Midbrain (tissue), 1 donor: ENCODE measurements at places on chromosomes 11 and 22.

GRCh38 chr11:61830237-61831105, 2.4 kb downstream of the FADS2 start:
- DNase-seq: no peak

DNA sequence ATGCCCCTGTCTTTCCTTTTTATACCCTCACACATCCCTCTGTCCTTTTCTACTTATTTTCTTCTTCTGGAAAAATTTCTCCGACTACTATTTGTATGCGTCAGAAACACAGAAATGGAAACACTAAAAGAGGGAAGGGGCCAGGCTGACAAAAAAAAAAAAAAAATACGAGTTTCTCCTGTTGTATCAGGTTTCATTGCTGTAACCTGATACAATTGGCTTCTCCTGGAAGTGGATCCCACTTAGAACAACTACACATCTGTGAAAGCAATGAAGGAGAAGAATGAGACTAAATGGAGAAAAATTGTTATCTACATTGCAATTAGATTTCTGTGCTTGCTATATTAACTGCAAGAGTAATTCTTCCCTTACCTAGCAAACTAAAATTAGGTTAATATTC, 393.9 kb downstream of the GUCY1A2 start:
- no peak for DNase-seq

- DNase-seq: no peak
These were observed 3.3 kb upstream of the ANKRD13D start for GRCh38 chr11:67285541-67286498.

DNA sequence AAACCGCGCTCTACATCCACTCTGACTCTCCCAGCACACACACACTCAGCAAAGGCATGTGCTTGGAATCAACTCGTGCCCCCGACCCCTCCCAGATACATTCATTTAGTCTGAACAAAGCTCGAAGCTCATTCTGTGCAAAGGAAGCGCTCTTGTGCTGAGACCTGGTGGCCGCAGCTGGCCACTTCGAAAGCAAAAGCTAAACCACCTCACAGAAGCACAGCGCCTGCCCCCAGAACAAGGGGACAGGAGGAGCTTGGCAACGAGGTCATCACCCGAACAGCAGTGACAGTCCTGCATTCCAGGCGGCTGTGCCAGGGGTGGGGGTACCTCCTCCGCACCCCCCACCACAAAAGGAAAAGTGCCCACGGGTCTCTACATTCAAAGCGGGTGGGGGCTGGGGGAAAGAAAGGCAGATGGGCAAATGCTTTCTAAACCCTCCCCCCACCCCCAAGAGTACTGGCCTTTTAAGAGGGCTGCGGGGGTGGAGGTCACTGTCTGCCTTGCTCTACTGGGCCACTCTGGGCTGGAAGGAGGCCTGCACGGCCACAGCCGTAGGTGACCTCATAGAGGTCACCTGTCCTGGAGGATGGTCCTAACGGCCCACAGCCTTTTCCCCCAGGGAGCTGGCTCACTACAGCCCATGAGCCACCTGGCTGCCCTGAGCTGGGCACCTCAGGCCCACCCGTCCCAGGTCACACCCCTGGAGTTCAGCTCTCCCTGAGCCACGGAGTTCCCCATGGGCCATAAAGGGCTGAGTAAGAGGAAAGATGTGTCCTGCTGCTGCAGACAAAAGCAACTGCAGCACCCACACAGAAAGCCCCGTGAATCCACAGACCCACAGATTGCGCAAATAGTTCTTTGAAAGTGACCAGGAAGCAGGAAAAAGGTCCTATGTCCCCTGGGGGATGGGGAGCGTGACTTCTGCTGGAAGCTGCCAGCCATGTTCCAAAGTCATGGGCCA, 21.3 kb downstream of the CBX7 start:
- DNase-seq: no peak

GRCh38 chr11:65782816-65783228, 2.0 kb upstream of the AP5B1 start:
- no peak for DNase-seq

GRCh38 chr11:72078477-72078876, 1.9 kb downstream of the NUMA1 start:
- no peak for DNase-seq

GRCh38 chr11:1936781-1937615, 10.1 kb upstream of the MRPL23 start:
- DNase-seq: no peak

DNA sequence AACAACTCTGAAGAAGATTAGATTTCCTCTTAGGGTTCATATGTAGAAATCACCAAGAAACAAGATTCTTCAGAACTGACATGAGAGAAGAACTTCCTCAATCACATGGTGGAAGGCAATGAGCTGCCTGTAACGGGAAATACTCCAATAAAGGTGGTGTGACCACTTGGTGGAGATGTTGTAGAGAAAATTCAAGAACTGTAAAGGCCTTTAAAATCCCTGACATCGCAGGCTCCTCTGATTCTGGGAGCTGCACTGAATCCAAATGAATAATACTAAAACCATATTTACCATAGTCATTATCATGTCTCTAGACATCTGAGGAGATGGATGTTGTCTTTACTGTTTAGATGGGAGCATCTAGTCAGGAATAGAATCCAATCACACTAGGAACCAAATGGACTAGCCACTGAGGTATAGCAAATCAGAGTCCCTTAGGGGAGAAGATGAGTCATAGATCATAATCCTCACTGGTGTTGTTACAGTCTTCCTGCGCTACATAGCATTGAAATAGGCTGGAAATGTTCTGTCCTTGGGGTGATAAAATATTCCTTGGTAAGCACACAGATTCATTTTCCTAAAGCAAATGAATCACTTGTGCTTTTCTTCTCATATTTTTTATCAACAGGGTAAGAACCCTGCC, 321.6 kb upstream of the TENM4 start:
- peak; percentile 9 for DNase-seq

DNA sequence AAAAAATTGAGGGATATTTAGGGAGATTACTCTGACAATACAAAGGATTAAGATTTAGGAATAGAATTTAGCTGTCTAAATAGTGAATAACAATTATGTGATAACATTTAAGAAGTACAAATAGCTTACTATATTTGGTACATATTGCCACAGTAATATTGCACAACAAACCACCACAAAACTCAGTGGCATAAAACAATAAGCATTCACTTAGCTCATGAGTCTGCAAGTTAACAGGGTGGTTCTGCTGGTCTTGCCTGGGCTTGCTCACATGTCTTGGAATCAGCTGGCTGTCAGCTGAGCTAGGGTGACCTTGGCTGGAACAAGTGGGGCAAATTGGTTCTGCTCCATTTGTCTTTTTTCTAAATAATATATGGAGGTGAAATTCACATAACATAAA, 115.1 kb downstream of the DCDC1 start:
- DNase-seq: no peak

- no peak for DNase-seq
These were observed 495 bp downstream of the HYOU1 start for GRCh38 chr11:119056421-119056999.

- DNase-seq: no peak
These were observed 10.1 kb downstream of the SIDT2 start for GRCh38 chr11:117188620-117189081.

- no peak for DNase-seq
These were observed 4.0 kb downstream of the MMP10 start for GRCh38 chr11:102776454-102776853.

DNA sequence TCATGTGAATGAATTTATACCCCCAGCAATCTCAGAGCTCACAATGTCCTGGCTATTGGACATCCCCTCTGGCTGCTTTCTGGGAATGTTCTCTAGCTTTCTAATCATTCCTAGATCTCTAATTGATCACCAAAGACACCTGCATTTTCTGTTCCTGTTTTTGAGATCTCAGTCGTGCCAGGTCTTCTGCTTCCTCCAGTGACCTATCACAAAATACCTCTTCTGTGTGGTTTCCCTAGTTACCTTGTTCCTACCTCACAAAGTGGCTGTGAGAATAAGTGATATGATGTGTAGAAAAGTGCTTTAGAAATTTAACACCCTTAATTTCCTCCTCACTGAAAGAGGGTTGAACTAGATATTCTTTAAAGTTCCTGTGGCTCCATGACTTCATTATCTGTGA, 92.2 kb downstream of the LUZP2 start:
- DNase-seq: no peak

GRCh38 chr22:45094825-45095224, 68.9 kb upstream of the NUP50 start:
- no peak for DNase-seq

DNA sequence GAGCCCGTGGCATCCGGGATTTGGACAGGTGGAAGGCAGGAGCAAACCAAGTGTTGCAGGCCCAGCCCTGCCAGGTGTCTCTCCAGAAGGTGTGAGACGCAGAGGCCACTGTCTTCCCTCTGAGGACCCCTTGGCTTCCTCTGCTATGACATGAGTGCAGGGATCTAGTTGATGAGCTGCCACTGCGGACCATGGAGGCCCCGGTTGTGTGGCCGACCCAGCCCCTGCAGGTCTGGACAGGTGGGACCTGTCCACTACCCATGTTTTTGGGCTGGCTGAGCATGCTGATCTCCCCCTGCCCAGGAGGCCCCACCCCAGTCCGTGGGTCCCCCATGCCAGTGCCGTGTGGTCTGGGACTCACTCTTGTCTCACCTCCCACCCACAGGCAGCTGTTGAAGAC, 22.9 kb downstream of the PRR5 start:
- no peak for DNase-seq

GRCh38 chr11:126403658-126404057, 48.2 kb downstream of the ST3GAL4 start:
- DNase-seq: no peak

- no peak for DNase-seq
These were observed 25.6 kb downstream of the HEPHL1 start for GRCh38 chr11:94046796-94047195.

GRCh38 chr11:8095371-8095770, 14.4 kb downstream of the TUB start:
- DNase-seq: no peak

DNA sequence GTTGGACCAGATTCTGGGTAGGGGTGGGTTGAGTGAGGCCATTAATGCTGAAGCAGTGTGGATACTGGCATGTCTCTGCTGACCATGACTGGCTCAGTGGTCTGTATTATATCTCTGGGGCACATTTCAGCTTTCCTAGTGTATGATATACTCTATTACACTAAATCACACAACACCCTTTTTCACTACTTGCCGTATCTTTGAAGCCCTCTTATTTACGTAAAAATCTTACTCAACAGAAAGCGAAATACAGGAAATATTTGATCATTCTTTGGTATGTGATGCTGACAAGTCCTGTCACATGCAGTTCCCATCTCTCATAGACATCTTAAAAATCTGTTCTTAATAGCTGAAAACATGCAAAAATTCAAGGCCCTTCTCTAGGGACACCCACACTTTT, 40.3 kb downstream of the OR5B17 start:
- no peak for DNase-seq

- no peak for DNase-seq
These were observed 3.4 kb upstream of the ZBTB44 start for GRCh38 chr11:130318031-130318673.

DNA sequence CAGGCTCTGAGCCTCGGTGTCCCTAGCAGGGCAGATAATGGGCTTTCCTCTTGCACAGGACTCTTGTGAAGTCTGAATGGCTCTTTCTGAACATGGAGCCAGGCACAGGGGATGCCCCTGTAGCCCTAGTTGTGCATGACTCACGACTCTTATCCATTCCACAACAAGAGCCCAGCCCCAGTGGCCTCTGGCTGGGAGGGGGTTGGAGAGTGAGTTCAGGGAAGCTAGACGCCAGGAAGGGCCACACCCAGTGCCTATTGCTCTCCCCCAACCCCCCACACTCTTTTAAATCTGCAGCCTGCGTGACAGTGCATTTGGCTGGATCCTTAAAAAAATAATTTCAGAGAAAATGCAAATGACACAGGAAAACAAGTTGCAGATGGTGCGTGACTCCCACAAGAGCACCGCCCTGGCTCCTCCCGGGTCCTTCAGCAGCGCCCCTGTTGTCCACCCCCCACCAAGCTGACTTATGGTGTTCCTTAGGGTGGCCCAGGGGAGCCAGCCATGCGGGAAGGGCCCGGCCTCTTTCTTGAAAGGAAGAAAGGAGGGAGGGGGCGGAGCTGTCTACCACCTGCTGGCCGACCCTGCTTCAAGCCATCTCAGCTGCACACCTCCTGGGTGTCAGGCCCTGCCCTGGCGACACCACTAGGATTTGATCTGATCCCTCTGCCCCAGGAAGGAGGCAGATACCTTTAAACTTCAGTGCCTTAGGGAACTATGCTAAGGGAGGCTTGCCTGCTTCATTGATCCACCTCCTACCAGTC, 74.7 kb downstream of the MN1 start:
- no peak for DNase-seq

DNA sequence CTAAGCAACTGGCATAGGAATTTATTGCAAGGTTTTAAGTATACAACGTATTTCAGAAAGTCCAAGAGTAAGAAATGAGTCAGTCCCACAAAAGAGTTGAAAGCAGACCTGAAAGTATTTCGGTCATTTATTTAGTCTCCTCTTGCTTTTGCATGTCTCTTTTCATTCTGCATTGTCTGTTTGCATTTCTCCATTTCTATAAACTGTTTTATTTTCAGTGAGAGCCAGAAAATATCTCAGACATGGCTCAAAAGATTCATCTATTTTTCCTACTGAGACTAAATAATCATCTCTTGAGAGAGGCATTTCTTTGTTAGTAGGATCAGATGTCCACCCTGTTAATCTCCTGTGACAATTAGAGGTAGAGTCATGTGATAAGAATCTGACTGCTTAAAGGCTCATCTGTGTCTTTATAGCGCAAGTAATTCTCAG, 219.1 kb upstream of the CCDC179 start:
- no peak for DNase-seq

DNA sequence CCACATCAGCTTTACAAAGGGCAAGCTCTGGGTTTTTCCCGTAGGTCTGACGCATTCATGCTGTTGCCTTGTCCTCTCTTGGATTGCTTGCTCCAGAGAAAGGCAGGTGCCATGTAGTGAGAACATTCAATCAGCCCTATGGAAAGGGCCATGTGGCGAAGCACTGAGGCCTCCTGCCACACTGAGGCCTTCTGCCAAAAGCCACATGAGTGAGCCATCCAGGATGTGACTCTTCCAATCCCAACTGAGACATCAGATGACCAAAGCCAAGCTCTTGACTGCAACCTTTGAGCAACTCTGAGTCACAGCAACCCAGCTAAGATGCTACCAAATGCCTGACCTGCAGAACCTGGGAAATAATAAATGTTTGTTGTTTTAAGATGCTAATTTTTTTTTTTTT, 9.0 kb upstream of the PANX3 start:
- DNase-seq: no peak

- no peak for DNase-seq
These were observed 1.1 kb downstream of the NLRP6 start for GRCh38 chr11:279040-279965.

- DNase-seq: no peak
These were observed 7.1 kb downstream of the TRIOBP start for GRCh38 chr22:37703906-37704305.

- peak; percentile 22 for DNase-seq
These were observed 2.1 kb downstream of the KMT2A start for GRCh38 chr11:118438314-118438931.
